ENCODE measurements at places on chromosomes 4 and X.

DNA sequence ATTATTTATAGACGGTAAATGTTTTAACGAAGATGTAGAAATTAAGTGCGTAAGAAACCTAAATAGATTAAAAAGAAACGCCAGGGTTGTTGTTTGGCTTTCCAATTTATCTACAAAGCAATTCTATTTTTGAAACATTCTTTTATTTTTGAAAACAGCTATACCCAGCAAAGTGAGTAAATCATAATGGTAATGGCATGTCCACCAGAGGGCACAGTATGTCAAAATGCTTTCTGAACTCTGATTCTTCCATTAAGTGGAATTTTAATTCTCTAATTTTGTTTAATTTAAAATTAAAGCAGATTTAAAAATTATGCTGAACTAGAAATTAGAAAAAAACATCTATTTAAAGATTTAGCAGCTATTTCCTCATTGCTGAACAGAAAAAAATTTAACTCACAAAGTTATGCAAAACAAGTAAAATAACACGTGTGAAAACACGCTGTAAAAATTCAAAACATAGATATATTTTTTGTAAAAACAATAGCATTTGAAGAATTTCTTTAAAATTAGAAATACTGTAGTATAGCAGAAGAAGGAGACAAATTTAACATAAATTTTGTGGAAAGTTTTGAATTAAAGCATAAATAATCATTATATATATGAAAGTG is 26.5 kb downstream of the RASSF6 start:
- no peak for DNase-seq

GRCh38 chr4:92651536-92651935 is 347.8 kb downstream of the GRID2 start:
- no peak for DNase-seq

DNA sequence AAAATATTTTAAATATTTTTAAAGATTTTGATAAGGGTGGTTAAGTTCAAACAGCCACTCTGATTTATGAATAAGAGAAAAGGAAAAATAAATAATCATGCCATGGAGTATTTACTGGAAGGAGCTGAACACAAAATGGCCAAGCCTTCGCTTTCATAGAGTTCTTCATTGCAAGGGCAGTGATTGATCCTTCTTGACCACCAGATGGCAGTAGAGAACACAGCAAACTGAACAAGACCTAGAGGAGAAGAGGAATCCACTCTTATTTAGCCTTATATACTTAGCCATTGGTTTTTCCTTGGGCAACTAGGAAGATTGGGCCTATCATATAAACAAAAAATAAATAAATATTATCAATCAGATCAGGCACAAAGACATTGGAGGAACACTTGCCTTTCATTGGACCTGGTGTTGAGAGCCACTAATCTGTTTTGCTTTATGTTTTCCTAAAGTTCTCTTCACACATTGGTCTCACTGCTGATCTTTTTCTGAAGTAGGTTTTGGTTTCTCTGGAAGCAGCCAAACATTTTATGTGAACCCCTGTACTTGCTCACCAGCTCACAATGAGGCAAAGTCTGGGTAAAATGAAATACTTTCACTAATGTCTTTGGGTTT is 58.1 kb upstream of the PARM1 start:
- DNase-seq, result no peak

DNA sequence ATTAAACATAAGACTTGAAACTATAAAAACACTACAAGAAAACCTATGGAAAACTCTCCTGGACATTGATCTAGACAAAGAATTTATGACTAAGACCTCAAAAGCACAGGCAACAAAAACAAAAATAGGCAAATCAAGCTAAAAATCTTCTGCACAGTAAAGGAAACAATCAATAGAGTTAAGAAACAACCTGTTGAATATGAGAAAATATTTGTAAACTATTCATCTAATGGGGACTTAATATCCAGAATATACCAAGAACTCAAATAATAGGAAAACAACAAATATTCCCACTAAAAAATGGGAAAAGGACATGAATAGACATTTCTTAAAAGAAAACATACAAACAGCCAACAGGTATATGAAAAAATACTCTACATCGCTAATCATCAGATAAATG is 100.4 kb upstream of the PLAC1 start:
- DNase-seq, result no peak

DNA sequence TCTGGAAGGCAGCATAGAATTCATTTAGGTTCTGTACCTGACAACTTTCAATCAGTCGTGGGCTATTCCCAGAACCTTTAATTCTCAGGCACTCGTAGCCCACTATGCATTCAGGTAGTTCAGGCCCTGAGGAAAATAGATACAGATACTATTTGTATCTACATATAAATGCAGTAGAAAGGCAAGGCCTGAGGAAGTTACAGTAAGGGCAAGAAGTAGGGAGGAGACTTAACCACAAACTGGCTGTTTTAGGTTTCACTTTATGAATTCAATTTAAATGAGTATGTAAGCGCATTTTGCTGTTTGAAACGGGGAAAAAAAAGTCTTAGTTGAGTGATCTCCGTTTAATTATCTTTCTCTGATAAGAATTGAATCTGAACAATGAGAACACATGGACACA is 529.4 kb upstream of the ATOH1 start:
- DNase-seq, result no peak

- no peak for DNase-seq
Measured at GRCh38 chrX:31093639-31093975, 21.8 kb upstream of the FTHL17 start.

GRCh38 chrX:63869506-63869905 is 84.5 kb upstream of the ARHGEF9 start:
- no peak for DNase-seq

DNA sequence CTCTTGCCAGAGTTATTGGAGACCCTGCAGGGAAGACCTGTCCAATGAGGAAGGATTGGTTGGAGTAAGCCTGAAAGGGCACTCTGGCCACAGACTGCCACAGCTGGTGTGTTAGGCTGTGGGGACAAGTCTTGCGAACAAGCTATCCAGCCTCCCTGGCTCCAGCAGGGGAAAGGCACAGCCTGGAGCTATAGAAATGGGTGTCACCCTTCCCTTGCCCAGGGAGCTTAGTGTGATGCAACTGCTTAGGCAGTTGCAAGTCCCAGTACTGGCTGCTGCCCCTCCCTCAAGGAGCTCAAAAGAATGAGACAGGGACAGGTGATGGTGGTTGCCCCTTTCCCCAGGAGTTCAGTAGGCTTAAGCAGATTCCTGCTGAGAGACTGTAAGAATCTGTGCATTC is 165.7 kb upstream of the CT83 start:
- DNase-seq, result no peak

GRCh38 chr4:149223659-149224058 is 592.0 kb downstream of the IQCM start:
- no peak for DNase-seq
